ENCODE measurements at places on chromosomes 7 and 10. TPM values are rescaled to one million over a fixed set of nuclear protein-coding genes. Genes with fewer than 3 reads are reported as not detected.

DNA sequence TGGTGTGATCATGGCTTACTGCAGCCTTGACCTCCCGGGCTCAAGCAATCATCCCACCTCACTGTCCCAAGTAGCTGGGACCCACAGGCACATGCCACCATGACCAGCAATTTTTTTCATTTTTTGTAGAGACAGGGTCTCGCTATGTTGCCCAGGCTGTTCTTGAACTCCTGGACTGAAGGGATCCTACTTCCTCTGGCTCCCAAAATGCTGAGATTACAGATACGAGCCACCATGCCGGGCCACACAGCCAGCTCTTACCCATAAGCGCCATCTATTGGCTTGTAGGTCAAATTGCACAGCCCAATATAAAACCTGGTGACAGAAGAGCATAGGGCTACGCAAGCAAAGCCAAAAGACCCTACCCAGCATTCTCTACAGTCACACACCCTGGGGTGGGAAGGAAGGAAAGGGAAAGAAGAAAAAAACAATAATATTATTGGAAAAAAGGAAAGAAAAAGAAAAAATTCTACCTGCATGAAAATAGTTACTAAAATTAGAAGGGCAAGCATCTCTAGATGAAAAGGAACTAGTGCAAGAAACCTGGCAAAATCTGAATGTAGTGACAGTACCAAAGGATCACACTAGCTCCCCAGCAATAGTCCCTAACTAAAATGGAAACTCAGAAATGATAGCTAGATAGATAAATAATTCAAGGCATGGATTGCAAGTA lies 29.4 kb upstream of the AMPH start:
- DNase-seq: no peak

The NYAP1 gene
- 0.16 TPM for total RNA-seq

DNA sequence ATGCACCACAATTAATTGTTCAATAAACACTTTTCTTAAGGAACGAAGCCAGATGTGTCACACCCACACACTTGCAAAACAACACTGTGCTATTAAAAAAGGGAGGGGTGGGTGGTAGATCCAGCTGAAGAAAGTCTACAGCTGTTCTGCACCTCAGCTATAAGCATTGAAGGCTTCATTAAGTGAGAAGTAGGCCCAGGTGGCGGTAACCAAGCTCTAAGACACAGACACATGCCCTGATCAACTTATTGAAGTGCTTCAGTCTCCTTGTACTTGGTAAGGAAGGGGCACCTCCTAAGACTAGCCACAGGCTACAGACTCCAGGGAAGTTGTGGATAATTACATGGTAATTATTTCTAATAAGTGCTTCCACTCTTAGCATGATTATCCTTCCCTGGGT lies 4.5 kb upstream of the CPVL start:
- no peak for DNase-seq

- no peak for DNase-seq
These were observed 156.3 kb downstream of the SLC16A9 start for GRCh38 chr10:59553162-59553900.

- DNase-seq: no peak
These were observed 137.6 kb downstream of the ADAM12 start for GRCh38 chr10:126250527-126251310.

GRCh38 chr7:174716-175115 lies 17.7 kb upstream of the FAM20C start:
- no peak for DNase-seq

DNA sequence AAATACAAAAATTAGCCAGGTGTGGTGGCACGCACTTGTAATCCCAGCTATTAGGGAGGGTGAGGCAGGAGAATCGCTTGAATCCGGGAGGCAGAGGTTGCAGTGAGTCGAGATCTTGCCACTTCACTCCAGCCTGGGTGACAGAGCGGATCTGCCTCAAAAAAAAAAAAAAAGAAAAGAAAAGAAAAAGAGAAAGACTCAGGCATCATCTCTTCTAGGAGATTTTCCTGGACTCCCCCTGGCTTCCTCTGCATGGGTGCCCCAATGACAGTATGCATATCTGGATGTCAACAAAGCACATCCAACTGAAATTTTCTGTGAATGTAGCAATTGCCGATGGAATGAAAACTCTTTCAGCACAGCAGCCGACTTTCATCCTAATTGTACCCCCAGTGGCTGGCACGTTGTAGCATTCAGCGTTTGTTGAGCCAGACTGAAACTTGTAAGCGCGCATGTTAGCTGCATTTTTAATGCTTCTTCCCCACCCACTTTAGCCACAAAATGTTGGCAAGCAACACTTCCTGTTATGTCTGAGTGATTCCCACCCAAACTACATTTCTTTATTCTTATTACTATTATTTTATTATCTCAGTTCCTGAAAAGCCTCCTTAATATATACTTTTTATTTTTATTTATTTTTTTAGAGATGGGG lies 70.2 kb downstream of the PRTFDC1 start:
- DNase-seq: no peak

DNA sequence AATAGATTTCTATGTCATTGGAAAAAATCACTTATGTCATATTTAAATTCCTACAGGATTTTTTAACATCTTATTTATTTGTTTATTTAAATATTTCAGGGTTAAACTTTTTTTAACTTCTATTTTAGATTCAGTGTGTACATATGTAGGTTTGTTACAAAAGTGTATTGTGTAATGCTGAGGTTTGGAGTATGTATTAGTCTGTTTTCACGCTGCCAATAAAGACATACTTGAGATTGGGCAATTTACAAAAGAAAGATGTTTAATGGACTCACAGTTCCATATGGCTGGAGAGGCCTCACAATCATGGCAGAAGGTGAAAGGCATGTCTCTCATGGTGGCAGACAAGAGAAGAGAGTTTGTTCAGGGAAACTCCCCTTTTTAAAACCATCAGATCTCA lies 65.4 kb downstream of the MGAM2 start:
- no peak for DNase-seq

- DNase-seq: no peak
These were observed 93.8 kb downstream of the PRTFDC1 start for GRCh38 chr10:24858288-24859270.

Data from Right ventricle myocardium superior (tissue), 1 donor.